CD4-positive, alpha-beta T cell treated with Interleukin-6 at 100 ng/mL for 8 hours (primary cell): ENCODE measurements at places on chromosomes 6 and 20.

DNA sequence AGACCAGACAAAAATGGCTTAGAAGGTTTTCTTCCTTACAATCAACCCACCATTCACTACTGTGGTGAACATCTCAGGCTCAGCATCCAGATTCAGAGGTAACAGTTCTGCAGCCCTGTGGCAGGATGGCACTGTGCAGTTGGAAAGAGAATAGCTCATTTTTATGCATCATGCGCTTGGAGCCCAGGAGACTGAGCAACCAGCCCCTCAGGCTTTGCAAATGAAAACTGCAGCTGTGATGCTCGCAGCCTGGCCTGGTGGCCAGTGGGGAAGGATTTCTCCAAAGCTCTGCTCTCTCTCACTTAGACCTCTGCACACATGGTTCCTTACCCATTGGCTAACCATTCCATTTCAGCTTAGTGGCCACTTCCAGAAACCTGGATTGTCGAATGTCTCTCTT lies 45.8 kb downstream of the GABRR2 start:
- DNase-seq: no peak

GRCh38 chr20:49937027-49937929 lies 1.1 kb downstream of the RNF114 start:
- DNase-seq: no peak

- no peak for DNase-seq
Observed at GRCh38 chr6:20166210-20166609, 46.1 kb downstream of the MBOAT1 start.

- DNase-seq: no peak
Observed at GRCh38 chr20:38231531-38232121, 28.9 kb downstream of the KIAA1755 start.

DNA sequence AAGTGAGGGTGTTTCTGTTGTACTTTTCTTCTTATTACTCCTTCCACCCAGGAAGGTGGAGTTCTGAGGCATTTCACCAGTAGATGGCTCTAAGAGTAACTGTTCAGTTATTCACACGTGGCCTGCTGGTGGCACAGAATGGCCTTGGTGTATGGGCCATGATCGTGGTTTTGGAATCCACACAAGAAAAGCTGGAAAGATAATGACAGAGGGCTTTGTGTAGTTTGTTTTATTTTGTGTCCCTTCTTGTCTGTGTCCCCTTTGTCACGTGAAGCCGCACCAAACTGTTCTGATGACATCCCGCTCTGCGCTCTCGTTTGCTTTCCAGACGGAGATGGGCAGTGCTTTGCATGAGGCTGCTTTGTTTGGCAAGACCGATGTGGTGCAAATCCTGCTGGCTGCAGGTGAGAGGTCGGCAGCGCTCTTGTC lies 93.4 kb downstream of the ANKS1A start:
- DNase-seq: no peak

- peak; percentile 60 for DNase-seq
Observed at GRCh38 chr20:36199345-36200257, 36.7 kb upstream of the AAR2 start.

GRCh38 chr6:122681705-122682104 lies 71.5 kb downstream of the PKIB start:
- DNase-seq: no peak

- DNase-seq: no peak
Observed at GRCh38 chr6:5680095-5680494, 326.6 kb downstream of the NRN1 start.

- no peak for DNase-seq
Observed at GRCh38 chr6:56172144-56172543, 75.2 kb downstream of the COL21A1 start.
